ENCODE measurements at places on chromosomes 11 and 22. TPM values are rescaled to one million over a fixed set of nuclear protein-coding genes. Genes with fewer than 3 reads are reported as not detected.

The KCNK4 gene
- not detected for total RNA-seq

The CABP4 gene
- not detected for total RNA-seq

The PATE2 gene
- total RNA-seq = 0.22 TPM

The CARNS1 gene
- total RNA-seq = under 0.01 TPM

The SLC22A8 gene
- total RNA-seq = under 0.01 TPM

The OR52I1 gene
- not detected for total RNA-seq

The YPEL4 gene
- total RNA-seq = 0.66 TPM

The HBG2 gene
- not detected for total RNA-seq

The TPBGL gene
- not detected for total RNA-seq

The GUCY1A2 gene
- total RNA-seq = 1.7 TPM

The KDM4E gene
- not detected for total RNA-seq

The SHANK3 gene
- total RNA-seq = 0.50 TPM

The ACRV1 gene
- not detected for total RNA-seq

The ME3 gene
- total RNA-seq = 32.4 TPM
